ENCODE measurements at places on chromosomes 4 and X.

DNA sequence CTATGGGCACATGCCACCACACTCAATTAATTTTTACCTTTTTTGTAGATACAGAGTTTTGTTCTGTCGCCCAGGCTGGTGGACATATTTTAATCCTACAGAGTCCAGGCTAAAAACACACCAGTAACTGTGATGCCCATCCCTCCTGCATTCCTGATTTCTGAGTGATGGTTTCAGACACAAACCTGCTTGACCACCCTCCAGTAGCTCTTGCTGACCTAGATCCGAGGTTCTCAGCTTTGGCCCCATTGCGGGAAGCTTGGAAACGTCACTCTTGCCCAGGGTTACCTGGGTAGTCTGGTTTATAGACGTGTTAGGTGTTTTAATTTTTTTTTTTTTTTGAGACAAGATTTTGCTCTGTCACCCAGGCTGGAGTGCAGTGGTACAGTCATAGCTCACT, 7.5 kb downstream of the CD99 start:
- DNase-seq: no peak

- DNase-seq: no peak
Measured at GRCh38 chr4:163279713-163280112, 52.7 kb downstream of the NPY1R start.

DNA sequence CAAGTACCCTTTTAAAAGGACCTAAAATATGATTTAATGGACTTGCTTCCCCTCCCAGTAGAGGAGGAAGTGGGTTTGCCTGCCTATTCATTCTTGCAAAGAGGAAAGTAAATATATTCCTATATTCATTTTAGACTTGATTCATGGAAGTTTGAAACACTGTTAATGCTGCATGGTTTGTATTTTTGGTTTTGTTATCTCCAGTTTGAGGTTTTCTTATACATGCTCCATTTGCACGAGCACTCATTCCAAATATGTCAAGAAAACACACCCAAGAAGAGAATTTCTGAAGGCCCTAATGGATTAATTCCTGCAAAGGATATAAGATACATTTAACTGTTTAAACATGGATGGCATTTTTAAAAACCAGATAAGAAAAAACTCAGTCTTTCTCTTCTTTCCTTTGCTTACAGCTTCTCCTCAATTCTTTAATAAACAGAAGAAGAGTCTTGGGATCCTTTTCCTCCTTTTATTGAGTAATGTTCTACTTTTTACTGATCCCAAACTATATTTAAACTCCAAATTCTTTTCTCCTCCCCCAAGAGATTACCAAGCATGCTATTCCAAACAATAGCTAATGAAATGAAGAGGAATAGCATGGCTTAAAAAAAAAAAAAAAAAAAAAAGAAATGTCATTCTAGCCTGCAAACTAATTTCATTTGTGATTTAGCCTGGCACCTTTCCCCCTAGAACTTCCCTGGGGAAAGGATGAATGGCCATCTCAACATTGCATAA, 54.6 kb upstream of the LDB2 start:
- peak; percentile 49 for DNase-seq

DNA sequence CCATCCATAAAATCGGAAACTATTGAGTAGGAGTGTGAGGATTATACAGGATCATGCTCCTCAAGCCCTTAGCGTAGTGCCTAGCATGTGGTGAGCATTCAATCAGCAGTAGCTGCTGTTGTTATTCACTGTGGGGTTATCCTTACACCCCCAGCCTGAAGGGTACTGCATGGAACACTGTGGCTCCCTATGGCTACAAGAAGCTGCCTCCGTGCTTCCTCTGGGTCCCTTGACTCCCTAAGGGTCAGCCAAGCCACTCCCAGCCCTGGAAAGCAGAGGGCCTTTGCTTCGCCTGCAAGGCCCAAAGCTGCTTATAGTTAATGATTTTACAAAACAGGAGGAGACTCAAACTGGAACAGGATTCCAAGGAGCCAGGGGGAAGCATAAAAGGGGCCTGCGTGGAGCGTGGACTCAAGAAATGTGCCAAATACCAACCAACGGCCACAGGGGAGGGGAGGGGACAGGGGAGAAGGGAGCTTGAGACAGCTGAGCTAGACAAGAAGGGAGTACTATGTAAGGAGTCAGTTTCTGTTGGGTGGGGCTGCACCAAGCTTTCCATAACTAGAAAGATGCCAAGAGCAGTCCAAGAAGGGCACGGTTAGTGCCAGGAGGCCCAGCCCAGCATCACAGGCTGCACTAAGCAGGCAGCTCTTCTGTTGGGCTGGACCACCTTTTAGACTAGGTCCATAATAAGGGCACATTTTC, 15.9 kb downstream of the SEPTIN6 start:
- no peak for DNase-seq

DNA sequence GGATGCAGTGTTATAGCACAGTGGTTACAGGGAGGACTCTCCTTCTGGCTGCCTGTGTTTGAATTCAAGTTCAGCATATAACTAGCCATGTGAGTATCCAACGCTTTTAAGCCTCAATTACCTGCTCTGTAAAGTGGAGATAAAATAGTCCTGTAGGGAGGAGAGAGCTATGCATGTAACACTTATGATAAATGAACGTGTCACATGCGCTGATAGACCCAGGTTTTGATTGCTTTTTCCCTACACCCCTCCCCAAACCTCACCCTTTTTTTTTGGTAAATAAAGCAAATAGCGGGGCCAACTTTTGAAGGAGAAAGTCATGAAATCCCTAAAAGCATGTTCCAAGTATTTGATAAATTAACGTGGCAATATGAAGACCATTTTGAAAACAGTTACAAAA, 20.4 kb upstream of the AMELX start:
- no peak for DNase-seq

GRCh38 chr4:18419780-18420179, 398.2 kb upstream of the LCORL start:
- no peak for DNase-seq

- DNase-seq: no peak
Measured at GRCh38 chr4:153518637-153519389, 52.7 kb downstream of the TMEM131L start.

Data from fibroblast of skin of right quadriceps (primary cell).